ENCODE measurements at places on chromosomes 3 and 15.

- no peak for DNase-seq
Measured at GRCh38 chr3:153250446-153250845, 88.4 kb downstream of the RAP2B start.

DNA sequence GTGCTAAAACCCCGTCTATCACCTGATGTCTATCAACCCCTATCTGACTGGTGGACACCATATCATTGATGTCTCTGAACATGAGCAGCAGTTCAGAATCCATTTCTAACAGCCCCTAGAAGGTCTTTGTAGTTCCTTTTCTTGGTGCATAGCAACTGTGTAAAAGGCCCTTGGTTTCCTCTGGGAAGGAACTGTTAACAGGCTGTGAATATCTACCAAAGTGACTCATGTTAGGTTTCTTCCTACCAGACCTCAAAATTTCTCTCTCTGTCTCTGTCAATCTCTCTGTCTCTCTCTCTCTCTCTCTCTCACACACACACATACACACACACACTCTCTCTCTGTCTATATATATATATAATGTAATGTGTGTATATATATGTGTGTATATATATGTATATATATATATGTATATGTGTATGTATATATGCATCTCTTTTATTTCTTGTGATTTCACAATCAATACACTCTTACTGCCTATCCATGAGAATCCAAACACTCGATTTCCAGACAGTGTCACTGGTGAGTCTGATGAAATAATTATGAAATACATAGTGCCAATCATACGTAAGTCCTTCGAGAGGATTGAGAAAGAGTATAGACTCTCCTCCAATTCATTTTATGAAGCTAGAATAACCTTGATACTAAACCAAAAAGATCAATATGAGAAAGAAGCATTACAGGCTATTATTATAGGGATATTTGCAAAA lies 335.9 kb upstream of the SLCO3A1 start:
- no peak for DNase-seq

DNA sequence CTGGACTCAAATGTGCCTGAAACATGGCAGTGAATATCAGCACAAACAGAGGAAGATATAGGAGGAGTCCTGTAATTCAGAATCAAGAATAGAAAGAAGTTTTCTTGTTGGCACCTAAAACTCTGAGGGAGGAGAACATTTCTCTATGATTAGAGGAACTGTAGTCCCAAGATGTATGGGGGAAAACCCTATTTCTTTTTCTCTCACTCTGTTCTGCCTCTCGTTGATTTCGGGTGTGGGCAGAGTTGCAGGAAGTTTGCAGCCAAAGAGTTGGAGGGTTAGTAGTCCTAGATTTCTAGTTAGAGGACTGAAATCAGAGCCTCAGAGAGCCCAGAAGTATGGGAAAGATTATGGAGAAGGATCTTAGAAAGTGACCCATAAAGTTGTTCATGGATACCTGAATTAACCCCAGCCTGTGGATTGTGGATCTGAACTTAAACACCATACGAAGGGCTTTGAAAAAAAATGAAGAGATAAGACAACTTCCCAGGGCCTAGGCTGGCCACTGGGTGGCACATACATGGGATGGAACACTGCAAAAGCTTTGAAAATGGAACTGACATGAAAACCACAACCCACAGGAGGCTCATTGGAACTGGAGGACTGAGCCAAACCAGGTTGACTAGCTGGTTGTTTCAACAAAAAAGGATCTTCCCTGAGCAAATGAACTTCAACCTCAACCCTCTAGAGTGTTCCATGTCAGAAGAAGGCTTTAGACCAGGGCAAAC lies 34.6 kb downstream of the FMN1 start:
- no peak for DNase-seq

DNA sequence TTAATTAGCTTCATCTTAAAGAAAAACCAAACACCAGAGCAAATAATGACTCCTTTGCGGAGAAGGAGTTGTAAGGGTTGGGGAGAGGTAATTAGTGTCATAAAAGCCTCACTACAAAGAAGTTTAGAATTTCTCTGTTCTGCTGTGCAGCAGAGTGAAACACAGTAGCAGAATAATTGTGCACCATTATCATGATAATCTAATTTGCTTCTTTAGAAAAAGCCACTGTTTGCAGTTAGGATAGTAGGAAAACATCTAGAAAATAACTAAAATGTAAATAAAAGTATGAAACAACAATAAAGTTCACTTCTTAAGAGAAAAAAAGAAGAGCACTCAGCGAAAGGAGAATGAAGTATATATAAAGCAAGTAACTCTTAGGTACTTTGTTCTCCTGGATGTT lies 5.5 kb downstream of the SHOX2 start:
- no peak for DNase-seq

GRCh38 chr3:37309921-37310665 lies 135.7 kb upstream of the LRRFIP2 start:
- no peak for DNase-seq

GRCh38 chr3:64308931-64309330 lies 83.7 kb upstream of the PRICKLE2 start:
- no peak for DNase-seq

GRCh38 chr3:177145381-177145780 lies 51.9 kb downstream of the TBL1XR1 start:
- no peak for DNase-seq

- no peak for DNase-seq
Measured at GRCh38 chr3:32575451-32576113, 4.9 kb upstream of the DYNC1LI1 start.

GRCh38 chr3:53777468-53777867 lies 68.8 kb downstream of the CHDH start:
- no peak for DNase-seq

DNA sequence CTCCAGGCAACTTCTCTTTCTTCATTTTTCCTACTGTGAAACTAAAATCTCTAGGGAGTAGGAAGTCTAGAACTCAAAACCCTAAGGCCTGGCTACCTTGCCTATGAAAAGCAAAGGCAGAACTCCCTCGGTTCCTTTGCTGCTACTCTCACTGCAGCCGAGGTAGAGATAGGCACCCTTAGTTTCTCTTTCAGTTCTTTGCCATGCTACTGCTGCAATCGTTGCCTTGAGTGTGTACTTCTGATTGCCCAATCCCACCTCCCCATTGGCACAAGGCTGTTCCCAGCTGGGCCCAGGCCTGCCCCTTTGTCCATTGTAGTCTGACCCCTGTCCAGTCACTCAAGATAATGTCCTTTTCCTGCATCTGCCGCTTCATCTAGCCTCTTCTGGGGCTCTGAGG lies 92.3 kb upstream of the MRPS22 start:
- DNase-seq: no peak

DNA sequence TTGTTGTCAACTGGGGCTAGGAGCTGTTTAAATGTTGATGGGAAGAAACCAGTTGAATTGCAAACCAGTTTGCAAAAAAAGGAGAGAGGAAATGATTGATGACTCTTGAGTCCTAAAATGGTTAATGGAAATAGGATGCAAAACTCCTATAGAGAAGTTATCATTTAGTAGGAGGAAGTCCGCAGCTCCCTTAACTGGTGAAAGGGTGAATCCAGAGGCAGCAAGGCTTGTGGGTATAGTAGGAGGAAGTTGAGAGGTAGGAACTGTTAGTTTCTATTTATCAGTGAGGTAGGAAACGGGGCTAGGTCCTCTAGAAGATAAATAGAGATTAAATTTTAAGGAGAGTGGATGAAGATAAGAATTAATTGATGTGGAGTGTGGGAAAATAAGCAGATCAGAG lies 15.4 kb downstream of the IREB2 start:
- no peak for DNase-seq

DNA sequence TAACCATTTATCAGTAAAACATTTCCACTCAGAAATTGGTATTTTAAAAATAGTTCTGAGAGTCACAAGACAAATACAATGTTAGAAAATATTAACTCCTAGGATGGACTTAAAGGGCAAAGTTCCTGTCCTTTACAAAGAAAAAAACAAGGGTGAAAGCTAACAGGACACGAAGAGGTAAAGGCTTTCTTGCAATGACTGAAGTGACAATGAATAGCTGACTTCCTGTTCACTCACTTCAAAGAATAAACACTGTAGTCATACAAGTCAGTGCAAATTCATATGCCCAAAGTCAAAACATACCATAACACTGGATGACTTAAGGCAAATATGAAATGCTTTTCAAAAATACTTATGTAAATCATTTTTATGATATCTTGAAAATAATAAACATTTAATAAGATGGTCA lies 1389.8 kb upstream of the ALCAM start:
- DNase-seq: no peak

- no peak for DNase-seq
Measured at GRCh38 chr3:187996609-187997008, 157.3 kb upstream of the LPP start.

DNA sequence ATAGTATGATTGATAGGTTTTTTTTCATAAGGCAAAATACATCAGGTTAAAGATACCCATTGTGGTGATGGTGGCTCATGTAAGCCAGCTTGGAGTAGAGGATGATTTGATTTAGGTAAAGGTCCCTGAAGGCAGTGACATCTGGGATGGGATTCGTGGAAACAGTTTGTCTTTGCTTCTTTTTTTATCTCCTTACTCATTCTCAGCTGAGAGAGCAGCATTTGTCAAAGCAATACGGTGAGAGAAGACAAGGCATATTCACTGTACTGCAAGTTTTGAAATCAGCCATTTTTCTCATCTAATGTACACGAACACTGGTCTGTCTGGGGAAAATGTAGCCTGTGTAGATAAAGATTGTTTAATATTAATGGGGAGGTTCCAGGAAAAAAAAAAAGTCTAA lies 749.1 kb downstream of the SQOR start:
- DNase-seq: no peak

- no peak for DNase-seq
Measured at GRCh38 chr3:23640471-23641146, 165.1 kb upstream of the UBE2E1 start.

- DNase-seq: no peak
Measured at GRCh38 chr3:47162697-47163168, 1.2 kb downstream of the SETD2 start.
